ENCODE measurements at places on chromosomes 4 and X.

DNA sequence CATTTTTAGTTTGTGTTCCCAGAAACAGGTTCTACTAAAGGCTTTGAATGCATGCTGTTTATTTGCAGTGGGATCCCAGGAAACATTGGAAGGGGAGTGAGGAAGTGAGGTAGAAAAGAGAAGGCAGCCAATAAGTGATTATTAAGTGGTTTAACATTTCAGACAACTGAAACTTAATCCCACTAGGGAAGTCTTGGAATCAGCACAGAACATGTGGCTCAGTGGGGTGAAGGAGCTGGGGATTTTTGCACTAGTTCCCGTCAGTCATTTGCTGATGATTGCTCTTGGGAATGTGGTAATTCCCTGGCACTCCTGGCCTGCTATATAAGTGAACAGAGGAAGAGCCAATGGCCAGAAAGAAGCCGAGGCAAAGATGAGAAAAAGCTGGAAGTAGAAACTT is 1053.0 kb upstream of the IGFBP7 start:
- no peaks in the 10 kb centered on the region for H3K27me3 ChIP-seq
- H3K36me3 ChIP-seq, result no peaks in the 10 kb centered on the region
- H3K4me1 ChIP-seq, result peaks cover 16% of the 10 kb centered on the region
- peak; percentile 34 for ATAC-seq
- no peak overlapping the region for H3K27ac ChIP-seq

DNA sequence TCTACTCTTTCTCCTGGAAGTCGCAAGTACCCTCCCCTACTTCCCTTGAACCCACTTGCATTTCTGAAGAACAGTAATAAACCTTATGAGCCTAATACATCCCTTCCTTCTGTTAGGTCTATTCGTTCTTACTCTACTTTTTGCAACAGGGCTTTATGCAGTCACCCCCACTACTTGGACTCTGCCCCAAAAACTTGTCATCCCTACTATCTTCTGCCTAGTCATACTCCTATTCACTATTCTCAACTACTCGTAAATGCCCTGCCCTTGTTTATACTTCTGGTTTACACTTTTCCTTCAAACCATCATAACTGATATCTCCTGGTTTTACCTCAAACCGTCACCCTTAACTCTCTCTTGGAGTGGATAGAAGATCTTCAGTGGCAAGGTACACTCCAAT is 55.2 kb upstream of the SLIT2 start:
- no peaks in the 10 kb centered on the region for H3K36me3 ChIP-seq
- ATAC-seq, result no peak
- H3K27me3 ChIP-seq, result no peaks in the 10 kb centered on the region
- no peaks in the 10 kb centered on the region for H3K4me1 ChIP-seq
- no peak overlapping the region for H3K27ac ChIP-seq

DNA sequence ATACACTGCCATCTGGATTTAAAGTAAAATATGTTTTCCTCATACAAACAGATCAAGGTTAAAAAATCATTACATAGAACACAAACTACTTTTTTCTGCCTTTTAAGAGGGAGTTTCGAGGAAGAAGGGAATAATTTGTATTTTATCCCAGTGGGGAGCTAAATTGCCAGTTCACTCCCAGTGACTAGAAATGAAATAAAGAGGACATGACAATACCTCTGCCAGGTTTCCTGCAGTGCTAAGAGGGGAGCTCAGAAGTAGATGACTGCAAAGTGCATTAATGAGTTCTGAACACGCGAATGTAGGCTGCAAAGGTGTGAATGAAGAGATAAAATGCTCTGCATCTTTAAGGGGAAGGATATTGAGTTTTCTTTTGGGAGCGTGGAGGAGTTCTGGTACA is 69.7 kb downstream of the SRPX start:
- H3K4me1 ChIP-seq, result no peaks in the 10 kb centered on the region
- ATAC-seq, result no peak
- no peaks in the 10 kb centered on the region for H3K36me3 ChIP-seq
- no peaks in the 10 kb centered on the region for H3K27me3 ChIP-seq
- no peak overlapping the region for H3K4me3 ChIP-seq
- no peak overlapping the region for H3K27ac ChIP-seq

DNA sequence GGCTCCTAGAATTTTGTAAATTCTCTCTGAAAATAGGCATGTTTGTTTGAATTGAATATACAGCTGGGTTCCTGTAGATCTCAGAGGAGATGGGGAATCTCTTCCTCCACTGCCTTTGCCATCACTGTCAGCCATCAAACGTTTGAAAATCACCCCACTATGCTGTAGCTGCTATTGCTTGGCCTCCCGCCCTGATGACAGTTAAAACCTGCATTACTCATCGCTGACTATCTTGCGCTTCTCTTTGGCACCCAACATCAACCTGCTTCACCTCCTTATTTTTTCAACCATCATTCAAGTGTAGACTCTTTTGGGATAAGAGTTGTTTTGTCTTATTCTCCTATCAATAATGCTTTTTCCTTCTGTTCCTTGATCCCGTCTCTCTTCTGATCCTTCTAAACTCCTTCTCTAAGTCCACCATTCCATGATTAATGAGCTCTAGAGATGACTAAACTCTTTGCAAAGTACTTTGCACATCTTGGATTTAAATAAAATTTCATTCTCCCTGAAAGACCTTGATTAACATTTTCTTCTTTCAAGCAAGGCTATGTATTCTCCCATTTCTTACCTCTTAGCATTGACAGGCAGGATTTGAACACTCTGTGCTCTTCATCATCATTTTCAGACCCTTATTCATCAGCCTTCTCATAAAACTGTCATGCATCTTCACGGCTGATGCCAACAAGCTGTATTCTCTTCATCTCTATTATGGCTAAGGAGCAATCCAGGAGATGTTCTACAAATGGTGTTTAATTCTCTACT is 133.0 kb downstream of the SNCA start:
- no peaks in the 10 kb centered on the region for H3K36me3 ChIP-seq
- no peaks in the 10 kb centered on the region for H3K4me1 ChIP-seq
- H3K27ac ChIP-seq, result no peak overlapping the region
- ATAC-seq, result no peak
- no peak overlapping the region for H3K4me3 ChIP-seq

- H3K4me1 ChIP-seq, result no peaks in the 10 kb centered on the region
- H3K27ac ChIP-seq, result no peak overlapping the region
Measured at GRCh38 chr4:57504797-57505530, 394.8 kb upstream of the IGFBP7 start.

All from gastroesophageal sphincter (tissue), 4 donors.